ENCODE measurements at places on chromosomes 5 and 9. TPM values are rescaled to one million over a fixed set of nuclear protein-coding genes. Genes with fewer than 3 reads are reported as not detected.

The NREP gene
- 42.1 TPM for total RNA-seq

The IRX1 gene
- total RNA-seq: not detected

The CA9 gene
- 2.0 TPM for total RNA-seq

The SURF6 gene
- 11.6 TPM for total RNA-seq

The LCN10 gene
- total RNA-seq: not detected

The PCDHGA8 gene
- 3.3 TPM for total RNA-seq

The CDKN2B-AS1 gene
- total RNA-seq: 4.8 TPM

The PCDHA13 gene
- total RNA-seq: under 0.01 TPM

The CTNND2 gene
- not detected for total RNA-seq

The MRPS27 gene
- total RNA-seq: 79.1 TPM

The KLF9 gene
- total RNA-seq: 102 TPM

The PCDHA2 gene
- total RNA-seq: under 0.01 TPM

The CCNJL gene
- total RNA-seq: 0.18 TPM

The UNC5A gene
- total RNA-seq: under 0.01 TPM

The TRPM6 gene
- 0.09 TPM for total RNA-seq

The PRLR gene
- total RNA-seq: 0.18 TPM

The HOMER1 gene
- total RNA-seq: 12.8 TPM

The TPPP gene
- 0.09 TPM for total RNA-seq

The CLINT1 gene
- total RNA-seq: 139 TPM

The AK8 gene
- total RNA-seq: 0.37 TPM

The GPX3 gene
- 35.2 TPM for total RNA-seq

The GRIN1 gene
- total RNA-seq: under 0.01 TPM

Data from smooth muscle cell of bladder (primary cell).